Ascending aorta (tissue), 2 donors: ENCODE measurements at places on chromosomes 5 and 9.

- H3K4me1 ChIP-seq = no peaks in the 10 kb centered on the region
- H3K4me3 ChIP-seq = no peak overlapping the region
- H3K27ac ChIP-seq = no peak overlapping the region
- DNase-seq = no peak
- no peaks in the 10 kb centered on the region for H3K36me3 ChIP-seq
These were observed 329.5 kb upstream of the PUM3 start for GRCh38 chr9:3173374-3173773.

DNA sequence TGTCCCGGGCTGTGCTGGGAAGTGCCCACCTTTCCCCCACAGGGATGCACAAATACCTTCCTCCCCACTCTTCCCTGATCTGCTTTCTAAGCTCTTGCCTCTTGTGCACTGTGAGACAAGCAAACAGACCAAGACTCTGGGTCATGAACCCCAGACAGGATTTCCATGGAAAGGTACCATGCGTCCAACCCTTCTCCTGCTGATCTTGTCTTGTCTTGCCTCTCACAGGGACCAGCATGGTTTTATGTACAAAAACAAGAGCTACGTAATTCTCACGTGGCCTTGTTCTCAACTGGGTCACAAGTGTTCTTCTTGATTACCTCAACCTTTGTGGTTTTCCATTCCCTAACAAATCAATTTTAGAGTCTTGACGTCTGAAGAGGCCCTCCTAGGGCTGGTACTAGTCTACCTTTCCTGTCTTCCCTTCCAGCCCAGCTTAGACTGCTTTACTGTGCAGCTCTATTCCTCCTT is 176.5 kb upstream of the MAP3K1 start:
- no peak overlapping the region for H3K4me3 ChIP-seq
- H3K4me1 ChIP-seq = no peaks in the 10 kb centered on the region
- no peak overlapping the region for H3K27ac ChIP-seq
- H3K27me3 ChIP-seq = no peaks in the 10 kb centered on the region

- H3K27ac ChIP-seq = no peak overlapping the region
- no peaks in the 10 kb centered on the region for H3K36me3 ChIP-seq
- no peak overlapping the region for H3K4me3 ChIP-seq
- H3K4me1 ChIP-seq = no peaks in the 10 kb centered on the region
These were observed 374.0 kb upstream of the ADAMTS16 start for GRCh38 chr5:4766101-4766500.

DNA sequence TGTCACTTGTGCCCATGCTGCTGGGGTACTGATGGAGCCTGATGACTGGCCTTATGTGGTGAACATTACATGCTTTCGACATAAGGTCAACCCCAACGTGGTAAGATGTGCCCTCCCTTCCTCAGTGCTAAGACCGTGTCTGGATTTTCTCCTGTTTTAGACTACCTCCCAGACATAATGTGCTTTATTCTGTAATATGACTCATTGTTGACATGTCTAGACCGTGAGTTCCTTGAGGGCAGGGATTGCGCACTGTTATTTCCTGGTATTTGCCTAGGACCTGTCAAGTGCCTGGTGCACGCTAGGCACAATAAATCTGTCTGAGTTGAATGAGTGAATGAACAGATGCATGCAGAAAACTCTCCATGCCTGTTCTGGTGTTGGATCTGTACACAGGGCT is 346.0 kb downstream of the KDM4C start:
- no peak for DNase-seq
- no peaks in the 10 kb centered on the region for H3K27me3 ChIP-seq
- no peaks in the 10 kb centered on the region for H3K4me1 ChIP-seq
- H3K27ac ChIP-seq = no peak overlapping the region
- H3K4me3 ChIP-seq = no peak overlapping the region
